Globus pallidus (tissue), 1 donor: ENCODE measurements at places on chromosomes 4 and X.
A peak's percentile ranks its signal among the peaks of the same experiment; 100 is the strongest.

- no peak for DNase-seq
Measured at GRCh38 chrX:12162420-12162819, 24.1 kb downstream of the FRMPD4 start.

DNA sequence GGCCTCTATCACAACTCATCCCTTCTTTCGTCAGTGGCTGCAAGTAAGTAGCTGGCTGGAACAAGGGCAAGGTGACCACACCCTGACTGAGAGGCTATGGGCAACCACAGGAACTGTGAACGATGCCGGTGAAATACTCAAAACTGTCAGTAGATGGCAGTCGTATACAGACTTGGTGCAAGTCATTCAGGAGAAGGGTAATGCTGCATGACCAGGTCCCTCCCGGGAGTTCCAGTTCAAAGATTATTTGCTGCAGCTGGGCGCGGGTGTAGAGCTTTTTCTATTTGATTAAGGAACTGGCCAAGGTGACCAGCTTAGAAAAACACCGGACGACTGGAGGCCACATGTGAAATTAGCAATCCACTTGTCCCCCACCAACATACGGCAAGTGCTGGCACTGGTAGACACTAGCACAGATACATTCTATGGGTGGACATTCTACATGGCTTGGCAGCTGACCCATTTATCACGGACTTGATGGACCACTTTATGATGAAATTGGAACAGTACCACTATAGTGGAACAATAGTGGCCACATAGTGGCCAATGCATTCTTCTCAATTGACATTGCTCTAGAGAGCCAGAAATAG is 726.6 kb downstream of the TRAM1L1 start:
- DNase-seq = no peak

DNA sequence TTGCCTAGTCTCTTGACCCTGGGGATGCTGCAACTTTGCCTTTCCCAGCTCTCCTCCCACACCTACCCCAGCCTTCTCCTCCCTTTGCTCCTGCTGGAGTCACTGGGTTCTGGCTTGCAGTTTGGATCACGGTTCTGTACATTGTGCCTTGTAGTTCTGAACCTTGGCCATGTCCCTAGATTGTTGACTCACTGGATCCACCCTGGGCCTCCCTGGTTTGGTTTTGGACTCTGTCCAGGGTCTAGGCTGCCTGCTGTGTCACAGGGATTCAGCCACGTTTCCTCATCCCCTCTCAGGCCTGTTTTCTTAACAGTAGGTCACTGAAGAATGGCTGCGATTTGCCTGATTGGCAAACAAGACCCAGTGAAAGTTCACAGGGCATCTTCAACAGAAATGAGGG is 11.5 kb upstream of the GABRE start:
- DNase-seq = no peak

- no peak for DNase-seq
Measured at GRCh38 chrX:43121637-43122036, 343.7 kb upstream of the PPP1R2C start.

DNA sequence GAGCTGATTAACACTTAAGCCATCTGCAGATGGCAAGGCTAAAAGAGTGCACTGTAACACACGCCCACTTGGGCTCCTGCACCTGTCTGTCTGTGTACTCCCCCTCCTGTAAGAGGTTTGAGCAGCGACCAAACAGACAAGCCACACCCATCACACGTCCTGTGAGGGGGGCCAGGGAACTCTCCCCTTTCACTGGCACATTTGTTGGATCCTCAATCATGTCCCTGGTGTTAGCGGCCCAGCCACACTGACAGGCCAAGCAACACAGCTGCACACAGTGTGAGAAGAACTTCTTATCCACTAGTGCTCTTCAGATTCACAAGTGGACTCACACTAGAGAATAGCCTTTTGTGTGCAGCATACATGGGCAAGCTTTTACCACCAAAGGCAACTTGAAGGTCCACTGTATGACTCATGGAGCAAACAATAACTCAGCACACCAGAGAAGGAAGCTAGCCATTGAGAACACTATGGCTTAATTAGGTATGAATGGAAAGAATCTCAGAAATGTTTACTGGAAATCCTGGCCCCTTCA is 29.1 kb upstream of the UTP14A start:
- DNase-seq = no peak

GRCh38 chr4:60913002-60913401 is 287.1 kb upstream of the ADGRL3 start:
- no peak for DNase-seq

- DNase-seq = no peak
Measured at GRCh38 chrX:149157976-149158375, 347.1 kb downstream of the IDS start.

GRCh38 chrX:19560611-19561010 is 45.3 kb upstream of the MAP3K15 start:
- no peak for DNase-seq

GRCh38 chr4:82601242-82602015 is 39.6 kb upstream of the TMEM150C start:
- no peak for DNase-seq

- no peak for DNase-seq
Measured at GRCh38 chr4:128168701-128169100, 107.6 kb downstream of the LARP1B start.

DNA sequence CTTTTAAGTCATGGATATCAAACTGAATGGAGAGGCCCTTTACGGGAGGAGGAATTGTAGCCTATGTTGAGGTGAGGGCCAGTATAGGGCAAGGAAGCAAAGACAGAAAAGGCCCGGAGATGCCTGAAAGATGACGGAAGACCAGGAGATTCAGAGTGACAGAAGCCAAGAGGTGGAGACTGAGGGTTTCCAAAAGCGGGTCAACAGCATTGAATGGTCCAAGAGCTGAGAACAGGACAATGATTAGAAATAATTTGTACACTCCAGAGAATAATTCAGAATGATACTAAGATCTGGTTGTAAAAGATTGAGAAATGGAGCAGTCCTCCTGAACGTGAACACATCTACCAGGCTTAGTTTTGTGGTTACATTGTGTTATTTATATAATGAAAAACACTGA is 45.5 kb upstream of the ZNF518B start:
- DNase-seq = no peak

DNA sequence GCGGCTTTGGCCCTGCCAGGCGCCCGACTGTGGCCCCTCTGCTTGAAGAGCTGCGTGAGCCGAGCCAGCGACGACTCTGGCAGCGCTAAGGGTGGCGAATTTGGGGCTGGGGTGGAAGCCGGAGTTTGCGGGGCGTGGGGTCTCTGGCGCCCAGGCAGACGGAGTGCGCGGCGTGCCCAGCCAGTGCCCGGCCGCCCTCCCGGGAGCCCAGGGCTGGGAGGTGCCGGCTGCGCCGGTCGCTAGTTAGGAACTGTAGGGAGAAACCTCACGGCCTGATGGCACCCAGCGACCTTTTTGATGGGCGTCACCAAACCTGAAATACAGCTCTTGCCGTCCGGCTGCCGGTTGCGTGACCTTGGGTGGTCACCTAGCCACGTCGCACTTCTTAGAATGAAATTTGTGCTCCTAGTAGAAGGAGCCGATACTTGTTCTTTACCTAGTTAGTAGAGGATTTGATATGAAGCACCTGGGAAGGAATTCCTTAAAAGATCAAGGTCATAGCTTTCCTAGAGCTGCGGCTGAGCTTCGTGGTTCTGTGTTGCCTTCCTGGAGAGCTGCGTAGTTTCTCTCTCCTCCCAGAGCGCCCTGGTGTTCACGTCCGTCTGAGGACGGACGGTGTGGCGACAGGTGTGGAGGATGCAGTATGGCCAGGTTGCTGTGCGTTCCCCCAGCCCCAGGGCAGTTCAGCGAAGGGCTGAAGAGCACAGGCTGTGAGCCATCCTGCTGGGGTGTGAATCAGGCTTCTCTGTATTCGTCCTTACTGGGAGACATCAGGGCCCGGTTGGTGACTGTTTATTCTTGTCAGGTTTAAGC is 680 bp downstream of the MAEA start:
- no peak for DNase-seq

GRCh38 chrX:43505769-43506168 is 150.3 kb upstream of the MAOA start:
- no peak for DNase-seq

GRCh38 chrX:49919617-49920016 is 2.8 kb upstream of the CLCN5 start:
- peak; percentile 16 for DNase-seq

DNA sequence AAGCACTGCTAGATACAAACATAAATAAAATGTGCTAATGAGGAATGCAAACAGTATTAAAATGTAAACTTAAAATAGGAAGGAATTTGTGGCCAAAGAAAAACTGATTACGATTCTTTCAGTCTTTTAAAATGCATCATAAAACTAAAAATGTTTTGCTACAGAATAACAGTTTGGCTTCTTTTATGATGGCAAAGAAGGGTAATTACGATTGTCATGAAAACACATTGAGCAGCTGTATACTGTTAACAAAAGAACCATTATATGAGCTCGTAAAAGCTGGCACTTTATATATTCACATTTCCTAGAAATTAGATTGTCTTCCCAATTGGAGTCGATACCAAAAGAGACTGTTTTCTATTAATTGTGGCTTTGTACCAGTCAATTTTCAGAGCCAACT is 290.4 kb downstream of the NR3C2 start:
- DNase-seq = no peak

DNA sequence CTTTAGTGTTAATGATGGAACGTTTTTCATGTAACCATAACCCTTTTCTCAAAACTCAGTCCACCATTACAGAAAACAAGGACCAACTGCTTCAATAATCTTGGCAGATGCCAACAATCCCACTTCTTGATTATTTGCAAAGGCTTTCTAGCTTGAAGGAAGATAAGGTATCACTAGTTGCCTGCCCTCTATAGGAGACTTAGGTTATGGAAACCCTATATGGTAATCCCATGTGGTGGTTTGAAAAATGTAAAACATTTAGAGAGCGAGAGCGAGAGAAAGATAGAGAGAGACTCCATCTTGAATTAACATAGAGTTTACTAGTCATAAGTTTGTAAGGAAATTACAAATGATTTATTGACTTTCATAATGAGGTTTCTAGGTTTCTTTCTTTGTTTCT is 1627.5 kb upstream of the TENM3 start:
- DNase-seq = no peak

- no peak for DNase-seq
Measured at GRCh38 chr4:73885574-73886267, 16.5 kb downstream of the CXCL1 start.

GRCh38 chr4:176270669-176271068 is 1.6 kb upstream of the ASB5 start:
- no peak for DNase-seq

- no peak for DNase-seq
Measured at GRCh38 chrX:41900321-41900720, 23.0 kb downstream of the CASK start.

GRCh38 chrX:130726661-130727060 is 176.3 kb downstream of the ENOX2 start:
- DNase-seq = no peak

DNA sequence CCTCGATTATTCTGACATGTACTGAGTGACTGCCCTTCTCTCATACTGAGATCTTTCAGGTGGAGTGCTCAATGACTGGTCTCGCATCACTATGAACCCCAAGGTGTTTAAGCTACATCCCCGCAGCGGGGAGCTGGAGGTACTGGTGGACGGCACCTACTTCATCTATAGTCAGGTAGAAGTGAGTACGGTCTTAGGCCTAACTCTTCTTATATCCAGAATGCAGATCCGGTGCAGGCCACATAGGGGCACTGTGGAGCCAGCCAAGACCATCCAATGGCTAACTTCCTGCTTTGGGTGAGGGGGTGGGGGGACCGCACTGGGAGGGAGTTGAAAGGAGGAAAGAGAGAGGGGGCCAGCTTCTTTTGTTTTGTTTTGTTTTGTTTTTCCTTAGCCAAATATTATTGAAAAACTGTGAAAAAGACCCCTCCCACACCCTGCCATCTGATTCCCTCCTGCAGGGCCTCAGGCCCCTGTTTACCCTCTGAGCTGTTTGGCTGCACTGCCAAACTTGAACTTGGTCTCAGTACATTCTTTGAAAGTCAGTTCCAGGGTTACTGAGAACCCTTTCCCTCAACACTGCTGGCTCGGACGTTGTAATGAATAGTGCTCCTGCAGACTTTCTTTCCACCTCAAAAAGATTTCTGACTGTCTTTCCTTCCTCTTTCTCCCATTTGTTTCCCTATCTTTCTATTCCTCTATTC is 16.2 kb downstream of the AWAT2 start:
- DNase-seq = no peak

DNA sequence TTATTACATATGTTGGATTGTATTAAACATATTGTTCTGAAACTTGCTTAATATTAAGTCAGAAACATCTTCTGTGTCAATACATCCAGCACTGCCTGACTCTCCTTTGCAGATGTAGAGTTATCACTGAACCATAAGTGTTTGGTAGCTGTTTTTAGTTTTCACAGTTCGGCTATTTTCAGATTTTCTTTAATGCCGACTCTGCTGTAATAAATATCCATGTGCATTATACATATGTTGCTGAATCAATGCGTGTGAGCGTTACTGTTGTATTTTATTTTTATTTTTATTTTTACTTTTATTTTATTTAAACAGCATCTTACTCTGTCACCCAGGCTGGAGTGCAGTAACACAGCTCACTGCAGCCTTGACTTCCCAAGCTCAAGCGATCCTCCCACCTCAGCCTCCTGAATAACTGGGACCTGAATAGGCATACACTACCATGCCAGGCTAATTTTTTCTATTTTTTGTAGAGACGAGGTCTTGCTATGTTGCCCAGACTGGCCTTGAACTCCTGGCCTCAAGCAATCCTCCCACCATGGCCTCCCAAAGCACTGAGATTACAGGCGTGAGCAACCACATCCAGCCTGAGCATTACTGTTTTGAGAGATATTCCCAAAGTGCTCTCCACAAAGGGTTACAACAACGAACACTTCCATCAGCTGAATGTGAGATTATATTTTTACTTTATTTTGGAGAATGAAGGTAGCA is 50.7 kb upstream of the NOCT start:
- no peak for DNase-seq

DNA sequence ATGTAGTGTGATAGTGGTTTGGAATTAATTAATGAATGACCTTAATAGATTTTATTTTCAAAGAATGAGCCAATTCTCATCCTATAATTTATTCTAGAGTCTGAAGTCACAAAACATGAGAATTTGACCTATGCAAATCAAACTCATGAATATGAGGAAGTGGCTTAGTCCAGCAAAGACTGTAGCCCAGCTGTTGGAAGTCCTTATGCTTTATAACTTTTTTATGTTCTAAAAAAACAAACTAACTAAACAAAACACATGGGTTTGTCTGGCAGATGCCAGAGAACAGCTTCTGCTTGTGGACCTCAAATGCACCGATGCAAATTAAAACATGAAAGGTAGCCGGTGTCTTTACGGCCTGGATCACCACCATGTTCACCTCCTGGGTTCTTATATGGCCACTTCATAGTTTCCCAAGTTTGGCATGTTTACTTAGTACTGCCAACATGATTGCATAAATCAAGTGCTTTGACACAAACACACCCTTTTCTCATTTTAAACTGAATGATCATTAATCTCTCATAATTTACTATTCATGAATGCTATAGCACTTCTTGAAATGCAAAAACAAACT is 277.4 kb downstream of the PAPSS1 start:
- DNase-seq = no peak

GRCh38 chr4:127139788-127140286 is 492.9 kb upstream of the INTU start:
- DNase-seq = no peak

- DNase-seq = no peak
Measured at GRCh38 chr4:125464146-125464545, 149.4 kb downstream of the FAT4 start.

- DNase-seq = no peak
Measured at GRCh38 chr4:157014621-157015591, 43.3 kb upstream of the PDGFC start.
